Cortex of kidney (tissue), 1 donor: ENCODE measurements at places on chromosomes 13 and 19.

- no peak for DNase-seq
These were observed 855.7 kb downstream of the SLITRK5 start for GRCh38 chr13:88526853-88527215.

GRCh38 chr13:53501387-53501786 lies 472.8 kb downstream of the OLFM4 start:
- DNase-seq: no peak

DNA sequence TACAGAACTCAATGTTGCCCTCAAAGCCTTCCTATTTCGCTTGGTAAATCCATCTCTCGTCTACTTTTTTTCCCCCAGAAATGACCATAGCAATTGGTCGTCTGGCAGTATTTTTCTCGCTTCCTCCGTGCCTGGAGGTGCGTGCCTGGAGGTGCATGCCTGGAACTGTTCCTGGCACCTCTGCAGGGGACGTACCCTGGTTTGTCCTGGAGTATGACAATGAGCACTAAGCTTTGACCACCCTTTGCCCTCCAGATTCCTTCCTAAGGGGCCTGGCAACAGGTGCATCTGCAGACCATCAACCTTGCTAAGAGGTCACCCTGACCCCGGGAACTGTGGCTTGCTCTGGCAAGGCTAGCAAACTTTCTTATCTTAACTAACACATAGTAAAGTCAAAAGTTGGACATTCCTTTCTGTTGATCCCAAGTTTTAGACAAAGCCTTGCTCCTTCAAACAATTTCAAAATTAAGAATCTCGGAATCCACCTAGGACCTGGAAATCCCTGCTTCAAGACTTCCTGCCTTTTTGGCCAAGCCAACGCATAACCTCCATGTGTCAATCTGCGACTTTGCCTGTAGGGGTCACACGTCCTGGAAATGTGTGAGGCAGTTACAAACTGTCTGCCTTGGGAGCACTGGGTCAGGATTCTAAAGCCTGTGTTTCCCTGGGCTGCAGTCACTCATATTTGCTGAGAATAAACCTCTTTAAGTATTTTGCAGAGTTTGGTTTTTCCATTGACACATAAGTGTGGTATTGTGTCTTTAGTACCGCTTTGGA lies 28.8 kb upstream of the TUBGCP3 start:
- DNase-seq: no peak

DNA sequence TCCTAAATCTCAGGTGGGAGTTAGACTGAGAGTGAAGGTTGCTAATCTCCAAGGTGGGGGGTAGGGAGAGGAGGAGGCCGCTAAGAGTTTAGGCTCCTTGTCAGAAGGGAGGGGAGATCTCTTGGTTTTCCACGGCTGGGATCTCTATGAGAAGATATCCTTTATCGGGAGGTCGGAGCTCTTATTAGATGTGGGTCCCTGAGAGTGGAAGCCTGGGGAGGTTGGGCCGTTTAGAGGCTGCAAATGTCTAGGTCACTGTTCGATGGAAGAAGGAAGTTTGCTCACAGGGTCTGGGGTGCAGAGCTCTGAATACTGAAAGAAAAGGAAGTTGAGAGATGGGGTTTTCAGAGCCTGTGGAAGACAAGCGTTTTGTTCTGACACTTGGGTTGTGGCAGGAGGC lies 3.8 kb downstream of the MYADM start:
- no peak for DNase-seq

DNA sequence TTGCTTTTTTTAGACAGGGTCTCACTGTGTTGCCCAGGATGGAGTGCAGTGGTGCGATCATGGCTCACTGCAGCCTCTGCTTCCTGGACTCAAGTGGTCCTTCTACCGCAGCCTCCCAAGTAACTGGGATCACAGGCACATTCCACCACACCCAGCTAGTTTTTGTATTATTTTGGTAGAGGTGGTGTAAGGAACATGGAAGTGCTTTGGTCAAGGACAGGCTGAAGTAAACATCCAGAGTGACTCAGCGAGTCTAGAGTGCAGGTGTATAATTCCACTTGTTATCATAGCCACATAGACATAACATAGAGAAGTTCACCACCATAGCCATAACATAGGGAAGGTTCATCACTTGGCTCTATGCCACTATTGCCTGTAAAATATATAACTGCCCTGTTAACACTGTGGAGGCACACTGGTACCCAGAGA lies 98.6 kb downstream of the RBM26 start:
- DNase-seq: no peak

DNA sequence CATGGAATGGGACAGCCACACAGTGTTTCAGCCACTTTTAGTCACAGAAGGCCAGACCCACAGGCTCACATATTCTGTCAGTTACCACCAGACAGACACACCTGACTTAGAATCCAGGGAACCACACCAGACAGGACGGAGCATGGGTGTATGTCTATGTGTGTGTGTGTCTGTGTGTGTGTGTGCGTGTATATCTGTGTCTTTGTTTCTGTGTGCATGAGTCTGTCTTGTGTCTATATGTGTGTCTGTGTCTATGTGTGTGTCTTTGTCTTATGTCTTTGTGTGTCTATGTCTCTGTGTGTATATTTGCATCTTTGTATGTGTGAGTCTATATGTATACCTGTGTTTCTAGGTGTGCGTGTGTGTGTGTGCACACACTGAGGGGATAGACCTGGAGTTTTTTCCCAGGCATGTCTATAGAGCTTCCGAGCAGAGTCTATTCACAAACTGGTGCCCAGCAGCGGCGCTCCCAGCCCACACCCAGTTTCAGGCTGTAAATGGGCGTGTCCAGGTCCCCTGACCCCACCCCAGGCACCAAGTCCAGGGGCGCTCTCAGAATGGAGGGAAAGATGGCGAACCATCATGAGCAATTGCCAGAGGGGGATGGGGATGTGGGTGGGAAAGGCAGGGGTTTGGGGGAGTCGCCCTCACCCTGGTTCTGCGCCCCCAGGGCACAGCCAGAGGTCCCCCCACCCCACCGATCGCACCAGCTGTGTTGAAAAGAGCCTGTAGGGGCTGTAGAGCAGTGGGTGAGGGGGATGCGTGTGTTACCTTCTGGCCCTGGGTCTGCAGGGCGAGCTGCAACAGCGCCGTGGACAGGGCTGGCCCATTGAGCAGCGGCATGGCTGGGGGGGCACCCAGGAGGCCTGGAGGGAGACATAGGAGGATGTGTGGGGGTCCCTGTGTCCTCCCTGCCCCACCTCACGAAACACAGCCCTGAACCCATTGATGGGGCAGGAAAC lies 6.3 kb upstream of the FDX2 start:
- DNase-seq: no peak

DNA sequence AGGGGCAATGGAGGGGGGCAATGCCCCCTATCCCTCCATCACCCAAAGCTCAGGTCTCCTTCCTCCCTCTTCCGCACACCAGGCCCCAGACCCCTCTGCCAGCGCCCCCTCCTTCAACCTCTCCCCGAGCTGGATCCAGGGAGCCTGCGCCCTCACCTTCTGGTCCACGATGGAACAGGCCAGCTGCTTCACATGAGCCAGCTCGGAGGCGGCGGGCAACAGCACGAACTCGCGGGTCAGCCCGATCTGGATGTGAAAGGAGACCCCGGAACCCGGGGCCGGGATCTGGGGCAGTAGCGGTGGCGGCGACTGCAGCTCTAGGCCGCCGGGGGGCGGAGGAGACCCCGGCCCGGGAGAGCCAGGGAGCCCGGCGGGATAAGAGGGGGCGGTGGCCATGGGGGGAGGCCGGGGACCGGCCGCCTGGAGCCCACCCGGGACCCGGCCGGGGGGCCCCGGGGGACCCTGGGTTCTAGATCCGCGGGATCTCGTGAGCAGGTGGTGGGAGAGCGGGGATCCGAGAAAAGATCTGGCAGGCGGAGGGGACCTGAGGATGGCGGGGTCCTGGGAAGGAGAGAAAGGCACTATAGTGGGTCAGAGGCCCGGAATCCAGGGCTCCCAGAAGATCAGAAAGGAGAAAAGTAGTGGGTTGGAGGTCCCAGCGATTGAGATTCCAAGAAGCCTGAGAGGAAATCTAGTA lies 791 bp downstream of the PRKD2 start:
- no peak for DNase-seq

GRCh38 chr13:48161530-48162179 lies 66.8 kb upstream of the MED4 start:
- DNase-seq: no peak

DNA sequence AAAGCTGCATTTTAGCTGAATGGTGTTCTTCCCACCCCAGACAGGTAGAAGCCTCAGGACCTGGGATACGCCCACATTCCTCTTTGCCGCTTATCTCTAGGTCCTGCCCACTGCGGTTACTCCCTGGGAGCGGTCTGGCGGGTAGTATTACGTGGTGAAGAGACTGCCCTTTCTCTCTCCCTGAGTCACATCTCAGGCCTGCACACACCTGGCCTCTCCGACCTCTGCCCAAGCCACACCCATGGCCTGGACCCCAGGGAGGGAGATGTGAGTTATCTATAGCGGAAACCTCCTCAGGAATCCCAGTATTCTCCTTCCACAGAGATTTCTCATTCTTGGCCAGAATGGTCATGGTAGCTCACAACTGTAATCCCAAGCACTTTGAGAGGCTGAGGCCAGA lies 17.3 kb downstream of the RHPN2 start:
- no peak for DNase-seq

DNA sequence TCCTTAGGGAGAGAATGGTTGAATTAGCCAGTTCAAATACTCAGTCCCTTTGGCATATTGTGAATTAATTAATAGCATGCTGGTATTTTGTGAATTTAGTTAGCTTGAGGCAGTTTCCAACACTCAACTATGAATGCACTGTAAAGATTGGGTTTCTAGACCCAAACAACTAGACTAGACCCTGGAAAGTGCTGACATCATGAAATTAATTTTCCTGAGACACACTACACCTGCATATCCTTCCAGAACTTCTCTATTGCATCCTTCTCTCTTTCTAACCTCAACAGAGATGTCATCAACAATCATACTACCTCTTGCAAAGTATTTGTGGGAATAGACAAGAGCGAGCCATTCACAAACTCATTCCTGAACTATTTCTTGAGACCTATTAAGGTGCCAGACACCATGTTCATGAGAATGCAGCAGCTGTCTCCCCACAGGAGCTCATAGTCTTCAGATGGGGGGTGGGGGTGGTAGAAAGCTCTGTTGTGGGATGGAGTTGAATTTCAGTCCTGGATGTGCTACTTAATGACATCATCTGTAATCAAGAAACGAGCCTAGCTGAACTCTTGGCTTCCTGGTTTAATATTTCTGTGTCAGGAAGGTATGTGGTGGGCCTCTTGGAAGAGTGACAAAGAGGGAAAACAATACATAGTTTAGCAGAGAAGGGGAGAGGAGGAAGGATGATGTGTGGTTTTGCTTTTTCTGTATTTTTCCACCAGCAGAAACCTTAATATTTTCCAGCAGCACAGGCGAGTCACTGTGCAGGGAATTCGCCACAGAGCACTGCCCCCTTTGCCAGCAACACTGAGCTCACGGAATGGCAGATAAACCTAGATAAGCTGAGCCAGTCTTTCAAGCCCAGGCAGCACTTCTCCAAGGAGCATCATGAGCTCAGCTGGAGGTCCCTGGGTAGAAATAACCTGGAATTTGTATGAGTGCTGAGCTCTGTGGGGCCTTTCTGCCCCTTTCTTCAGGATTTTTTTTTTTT lies 53.1 kb upstream of the CYSLTR2 start:
- DNase-seq: no peak

- DNase-seq: no peak
These were observed 301.9 kb upstream of the OBI1 start for GRCh38 chr13:78960881-78961280.

GRCh38 chr19:29499261-29499920 lies 26.4 kb upstream of the VSTM2B start:
- DNase-seq: no peak

- DNase-seq: no peak
These were observed 2080.4 kb downstream of the PCDH9 start for GRCh38 chr13:65149687-65150086.

GRCh38 chr13:40552895-40553294 lies 113.5 kb downstream of the FOXO1 start:
- no peak for DNase-seq

GRCh38 chr19:2488942-2489731 lies 13.2 kb downstream of the GADD45B start:
- no peak for DNase-seq

DNA sequence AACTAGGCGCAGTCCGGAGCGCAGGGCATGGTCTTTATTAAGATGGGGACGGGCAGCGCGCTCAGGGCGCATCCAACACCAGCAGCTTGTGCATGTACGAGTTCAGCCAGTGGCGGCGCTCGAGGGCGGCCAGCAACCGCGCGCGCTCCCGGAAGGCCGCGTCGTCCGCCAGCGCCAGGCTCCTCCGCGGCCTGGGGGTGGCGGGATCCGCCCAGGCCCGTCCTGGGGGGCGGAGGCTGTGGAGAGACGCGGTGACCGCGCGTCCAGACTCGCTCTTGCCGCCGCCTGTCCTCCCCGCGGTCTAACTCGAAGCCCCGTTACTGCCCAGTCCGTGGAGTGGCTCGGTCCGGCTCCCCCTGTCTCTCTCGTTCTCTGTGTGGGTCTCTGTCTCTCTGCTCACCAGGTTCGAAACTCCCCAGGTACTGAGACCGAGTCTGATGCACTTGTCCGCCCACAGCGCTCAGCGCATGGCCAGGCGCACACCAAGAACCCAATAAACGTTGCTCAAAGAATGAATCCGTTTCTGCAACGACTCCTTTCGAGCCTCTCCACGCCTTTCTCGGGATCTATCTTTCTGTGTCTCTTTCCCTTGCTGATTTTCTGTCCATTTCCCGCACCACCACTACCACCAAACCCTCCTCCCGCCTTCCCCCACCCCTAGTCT lies 702 bp downstream of the PTH2 start:
- no peak for DNase-seq

GRCh38 chr19:46220038-46220615 lies 9.4 kb upstream of the IGFL1 start:
- DNase-seq: no peak

DNA sequence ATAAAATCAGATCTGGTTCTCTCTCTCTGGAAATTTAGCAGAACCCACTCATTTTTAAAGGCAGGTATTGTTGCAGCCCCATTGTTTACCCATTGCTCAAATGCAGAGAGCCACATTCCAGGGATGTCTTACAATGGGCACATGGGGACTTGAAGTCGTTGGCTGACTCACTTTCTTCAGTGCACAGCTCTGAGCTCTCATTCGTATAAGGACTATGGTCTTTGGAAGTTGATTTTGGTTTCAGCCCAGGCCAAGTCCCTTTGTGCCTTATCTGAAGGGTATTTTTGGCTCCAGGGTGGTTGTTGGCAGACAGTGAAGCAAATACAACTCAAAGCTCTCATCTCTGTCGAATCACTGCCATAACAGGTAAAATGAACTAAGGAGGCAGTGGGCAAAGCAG lies 47.3 kb upstream of the CLDN10 start:
- DNase-seq: no peak

- DNase-seq: no peak
These were observed 30.4 kb downstream of the NOTCH3 start for GRCh38 chr19:15170345-15170744.
